ENCODE measurements at places on chromosomes 1 and 21.

- DNase-seq: peak; percentile 40
These were observed 31.4 kb downstream of the UMODL1 start for GRCh38 chr21:42102526-42102925.

DNA sequence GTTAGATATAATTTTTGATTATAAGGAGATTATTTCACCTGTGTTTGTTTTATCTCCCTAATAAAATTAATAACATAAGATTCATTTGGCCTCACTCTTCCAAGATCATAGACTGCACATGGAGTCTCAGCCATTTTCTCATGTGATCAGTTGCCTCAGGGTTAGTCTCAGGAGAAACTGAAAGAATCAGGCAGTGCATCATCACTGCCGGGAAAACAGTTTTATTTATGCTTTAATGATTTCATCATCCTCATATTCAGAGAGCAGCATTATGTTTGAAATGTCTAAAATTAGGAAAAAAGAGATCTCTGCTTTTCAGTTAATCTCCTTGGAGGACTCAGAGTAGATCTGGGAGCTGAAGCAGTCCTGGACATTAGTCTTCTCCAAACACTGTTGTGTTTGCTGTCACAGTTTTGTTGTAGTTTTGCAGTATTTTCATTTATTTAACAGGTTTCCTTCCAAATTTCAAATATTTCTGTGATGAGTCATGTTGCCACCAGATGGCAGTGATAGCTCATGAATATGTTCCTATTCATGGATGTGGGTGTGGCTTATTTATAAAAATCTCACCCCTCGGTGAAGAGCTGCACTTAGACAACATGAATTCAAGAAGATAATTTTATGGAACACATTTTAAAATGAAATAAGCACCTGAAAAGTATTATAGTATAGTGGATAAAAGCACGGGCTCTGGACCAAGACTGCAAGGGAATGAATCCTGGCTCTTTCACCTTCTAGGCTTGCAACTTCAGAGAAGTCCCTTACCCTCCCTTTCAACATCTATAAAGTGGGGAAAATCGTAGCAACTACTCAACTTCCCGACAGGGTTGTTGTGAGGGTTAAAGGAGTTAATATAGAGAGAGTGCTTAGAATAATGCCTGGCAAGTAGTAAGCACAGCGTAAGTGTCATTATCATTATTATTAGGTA lies 31.2 kb downstream of the CHD1L start:
- peak; percentile 81 for DNase-seq

DNA sequence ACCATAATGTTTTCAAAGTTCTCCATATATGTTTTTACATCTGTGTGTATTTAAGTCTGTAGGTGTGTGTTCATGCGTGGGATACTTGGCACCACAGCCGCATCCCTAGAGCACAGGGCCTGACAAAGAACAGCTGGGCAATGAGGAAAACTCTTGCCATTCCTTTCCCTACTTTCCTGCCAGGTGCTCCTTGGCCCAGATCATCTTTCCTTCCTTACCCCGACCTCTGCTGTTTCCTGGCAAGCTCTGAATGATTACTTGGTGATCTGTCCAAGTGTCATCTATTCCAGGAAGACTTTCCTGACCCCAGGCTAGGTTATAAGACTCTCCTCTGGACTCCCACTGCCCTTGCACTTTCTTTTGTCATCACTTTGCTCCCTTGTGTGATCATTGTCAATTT lies 123.6 kb downstream of the ELAVL4 start:
- no peak for DNase-seq

GRCh38 chr1:25194572-25195020 lies 37.7 kb downstream of the SYF2 start:
- DNase-seq: no peak

DNA sequence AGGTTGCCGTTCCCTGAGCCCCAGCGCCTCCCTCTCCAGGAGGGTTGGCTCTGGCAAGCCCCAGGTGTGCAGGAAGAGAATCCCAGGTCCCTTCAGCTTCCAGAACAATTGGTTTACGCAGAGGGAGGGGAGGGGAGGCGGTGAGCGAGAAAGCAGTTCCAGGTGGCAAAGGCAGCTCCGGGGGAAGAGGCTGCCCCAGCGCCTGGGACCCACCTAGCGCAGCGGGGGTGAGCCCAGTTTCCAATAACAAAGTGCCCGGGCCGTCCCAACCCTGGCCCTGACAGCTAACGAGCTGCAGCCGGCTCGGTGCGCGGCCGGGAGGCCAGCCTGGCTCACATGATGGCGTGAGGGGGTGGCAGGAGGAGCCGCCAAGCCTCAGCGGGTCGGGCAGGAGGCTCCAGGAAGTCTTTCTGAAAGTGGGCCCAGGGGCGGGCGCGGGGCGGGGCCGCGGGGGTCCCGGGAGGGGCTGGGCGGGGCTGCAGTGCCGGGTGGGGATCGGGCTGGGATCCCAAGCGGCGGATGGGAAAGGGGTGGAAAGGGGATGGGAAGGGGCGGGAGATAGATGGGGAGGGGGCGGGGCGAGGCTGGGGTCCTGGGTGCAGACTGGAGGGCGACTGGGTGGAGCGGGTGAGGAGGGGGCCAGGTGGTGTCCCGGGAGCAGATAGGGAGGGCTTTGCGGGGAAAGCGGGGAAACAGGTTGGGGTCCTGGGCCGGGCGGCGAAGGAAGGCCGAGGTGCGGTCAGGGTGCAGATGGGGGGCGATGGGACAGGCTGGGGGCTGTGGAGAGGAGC lies 22.8 kb downstream of the DHRS3 start:
- no peak for DNase-seq

GRCh38 chr1:22114083-22115012 lies 28.5 kb downstream of the WNT4 start:
- DNase-seq: no peak

DNA sequence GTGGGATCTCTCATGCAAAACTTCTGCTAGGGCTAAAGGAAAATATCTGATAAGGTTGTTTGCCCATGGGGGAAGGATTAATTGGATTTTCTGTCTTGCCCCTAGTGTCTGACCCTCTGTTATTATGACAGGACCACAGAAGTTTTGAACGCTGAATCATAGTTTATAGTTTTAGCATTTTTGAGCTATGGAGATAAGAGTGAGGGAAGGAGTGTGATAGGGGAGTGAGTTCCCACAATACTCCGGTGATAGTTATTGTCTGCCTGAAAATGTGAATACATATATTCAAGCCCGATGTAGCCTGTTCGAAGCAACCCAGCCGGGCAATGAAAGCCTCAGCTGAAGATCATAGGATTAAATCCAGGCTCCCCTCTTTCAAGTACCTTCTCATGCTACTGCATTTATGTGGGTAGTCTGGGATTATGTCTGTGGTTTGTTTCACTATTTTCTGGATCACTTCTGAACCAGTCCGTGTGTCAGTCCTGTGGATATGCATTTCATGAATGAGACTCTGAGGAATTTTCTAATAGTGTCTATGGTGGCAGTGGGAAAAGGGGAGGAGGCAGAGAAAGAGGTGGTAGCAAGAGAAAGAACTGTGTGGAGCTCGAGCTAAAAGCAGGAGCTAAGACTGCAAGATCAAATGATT lies 258.7 kb downstream of the DISC1 start:
- DNase-seq: no peak

GRCh38 chr1:119006406-119007279 lies 18.5 kb upstream of the TBX15 start:
- DNase-seq: no peak

DNA sequence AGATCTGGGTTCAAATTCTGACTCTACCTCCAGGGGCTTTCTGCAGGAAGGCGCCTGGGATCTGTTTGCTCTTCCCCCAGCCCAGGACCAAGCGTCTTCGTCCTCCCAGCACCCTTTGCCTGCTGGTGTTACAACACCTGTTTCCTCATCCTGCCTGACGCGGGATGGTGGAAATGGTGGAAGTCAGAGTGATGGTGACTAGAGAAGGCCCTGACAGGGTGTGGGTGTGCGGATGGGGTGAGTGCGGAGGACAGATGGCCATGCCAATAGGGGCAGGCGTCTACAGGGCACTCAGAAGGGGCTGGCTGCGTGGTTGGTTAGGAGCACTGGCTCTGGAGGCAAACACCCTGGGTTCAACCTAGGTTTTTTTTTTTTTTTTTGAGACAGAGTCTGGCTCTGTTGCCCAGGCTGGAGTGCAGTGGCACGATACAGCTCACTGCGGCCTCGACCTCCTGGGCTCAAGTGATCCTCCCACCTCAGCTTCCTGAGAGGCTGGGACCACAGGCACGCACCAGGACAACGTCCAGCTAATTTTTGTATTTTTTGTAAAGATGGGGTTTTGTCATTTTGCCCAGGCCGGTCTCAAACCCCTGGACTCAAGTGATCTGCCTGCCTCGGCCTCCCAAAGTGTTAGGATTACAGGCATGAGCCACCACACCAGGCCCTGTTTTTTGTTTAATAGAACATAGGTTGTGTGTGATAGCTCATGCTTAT lies 1.5 kb downstream of the THEMIS2 start:
- no peak for DNase-seq

DNA sequence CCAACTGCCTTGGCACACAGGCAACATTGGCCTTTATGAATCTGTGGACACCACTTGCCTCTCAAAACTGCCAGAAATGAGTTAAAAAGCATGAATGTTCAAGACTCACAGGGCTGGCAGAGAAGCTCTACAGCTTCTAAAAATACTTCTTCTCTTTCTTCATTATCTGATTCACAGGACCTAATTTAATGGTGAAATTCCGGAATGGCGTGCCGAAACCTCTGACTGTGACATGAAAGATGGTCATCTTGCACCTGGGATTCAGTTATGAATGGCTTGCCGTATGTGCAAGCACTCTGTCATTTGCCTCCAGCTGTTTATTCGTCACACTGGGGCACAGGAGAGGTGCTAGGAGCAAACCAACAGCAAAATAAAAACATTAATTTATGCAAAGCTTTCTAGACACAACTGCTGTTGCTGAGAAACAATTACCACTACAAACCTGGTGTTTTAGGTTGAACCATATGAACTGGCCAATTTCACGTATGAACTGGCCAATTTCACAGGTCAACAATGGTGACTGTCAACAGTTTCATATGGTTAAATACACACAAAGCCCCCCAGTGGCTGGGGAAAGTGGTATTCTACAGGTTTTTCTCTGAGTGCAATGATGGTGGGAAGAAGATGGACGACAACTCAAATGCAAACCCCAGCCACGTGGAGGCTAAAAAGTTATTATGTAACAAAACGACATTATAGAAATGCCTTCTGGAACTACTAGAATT lies 648.3 kb downstream of the KIF26B start:
- DNase-seq: no peak

DNA sequence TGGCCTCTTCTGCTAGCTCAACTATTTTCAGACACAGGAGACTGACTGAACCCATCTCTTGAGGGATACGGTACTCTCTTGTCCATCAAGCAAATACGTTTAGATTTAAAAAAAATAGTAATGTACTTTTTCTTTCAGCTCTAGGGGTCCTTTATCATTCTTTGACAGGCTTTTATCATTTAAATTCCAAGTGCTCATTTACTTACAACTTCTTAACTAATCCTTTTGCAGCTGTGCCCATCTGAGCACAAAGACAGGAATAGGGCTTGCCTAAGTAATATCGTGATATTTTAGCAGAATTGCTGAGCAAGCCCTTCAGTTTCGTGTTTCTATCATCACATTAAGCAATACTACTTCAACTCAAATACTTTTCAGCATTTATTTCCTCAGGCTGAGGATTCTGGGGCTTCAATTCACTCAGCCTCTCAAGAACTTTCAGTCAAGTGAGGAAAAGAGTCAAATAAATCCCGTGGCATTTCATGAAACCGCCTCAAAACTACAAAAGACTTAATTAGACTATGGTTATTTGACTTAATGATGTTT lies 317.6 kb downstream of the BACH1 start:
- DNase-seq: no peak

- DNase-seq: no peak
These were observed 485.4 kb downstream of the USP25 start for GRCh38 chr21:16215193-16215592.

DNA sequence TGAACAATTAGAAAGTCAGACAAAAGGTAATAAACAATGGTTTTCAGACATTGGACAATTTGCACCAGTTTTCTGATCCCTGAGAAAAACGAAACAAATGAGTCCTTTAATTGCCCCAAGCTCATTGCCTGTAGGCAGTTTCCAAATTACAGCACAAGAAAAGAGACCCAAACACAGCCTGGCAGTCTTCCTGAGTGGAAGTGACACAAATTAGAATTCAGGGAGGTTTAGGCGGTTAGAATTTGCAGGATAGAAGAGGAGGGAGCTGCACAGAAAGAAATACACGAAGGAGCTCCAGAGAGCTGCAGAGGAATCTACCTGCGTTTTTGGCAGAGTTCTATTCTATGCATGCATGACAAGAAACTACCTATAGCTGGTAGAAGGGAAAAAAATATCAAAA lies 115.7 kb downstream of the PIGK start:
- DNase-seq: no peak

DNA sequence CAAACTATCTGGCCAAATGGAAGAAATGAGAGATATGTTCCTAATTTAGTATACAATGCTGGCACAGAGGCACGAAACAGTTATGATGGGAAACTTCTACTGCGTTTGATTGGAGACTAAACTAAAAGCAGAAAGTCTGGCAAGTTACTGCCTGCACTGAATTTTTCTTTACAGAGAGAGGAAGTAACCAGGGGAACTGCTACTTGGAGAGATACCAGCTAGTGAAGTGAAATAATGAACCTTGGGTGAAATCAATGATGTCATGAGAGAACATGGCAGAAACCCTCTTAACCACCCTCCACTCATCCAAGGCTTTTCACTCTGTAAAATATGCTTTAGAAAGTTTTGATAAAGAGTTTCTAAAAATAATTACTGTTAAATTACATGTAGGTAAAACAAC lies 29.3 kb downstream of the NIBAN1 start:
- DNase-seq: no peak

GRCh38 chr21:41054018-41054578 lies 113.9 kb upstream of the BACE2 start:
- DNase-seq: peak; percentile 75

- no peak for DNase-seq
These were observed 5.4 kb downstream of the TFF3 start for GRCh38 chr21:42309753-42310213.

DNA sequence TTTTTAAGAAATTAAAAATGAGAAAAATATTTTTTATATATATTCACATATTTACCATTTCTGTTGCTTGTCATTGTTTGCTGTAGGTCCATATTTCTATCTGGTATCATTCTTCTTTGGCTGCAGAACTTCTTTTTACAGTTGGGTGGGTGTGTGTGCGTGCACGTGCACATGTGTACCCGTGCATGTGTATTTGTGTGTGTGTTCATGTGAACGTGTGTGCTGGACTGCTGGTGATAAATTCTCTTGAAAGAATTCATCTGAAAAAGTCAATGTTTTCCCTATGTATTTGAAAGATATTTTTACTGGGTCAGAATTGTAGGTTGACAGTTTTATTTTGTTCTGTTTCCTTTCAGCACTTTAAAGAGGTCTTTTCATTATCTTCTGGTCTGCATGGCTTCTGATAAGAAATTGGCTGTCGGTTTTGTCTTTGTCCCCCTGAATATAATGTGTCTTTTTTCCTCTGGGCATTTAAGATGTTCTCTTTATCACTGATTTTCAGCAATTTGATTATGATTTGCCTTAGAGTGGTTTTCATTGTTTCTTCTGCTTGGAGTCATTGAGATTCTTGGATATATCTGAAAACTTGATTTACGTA lies 34.5 kb upstream of the DPH5 start:
- no peak for DNase-seq

DNA sequence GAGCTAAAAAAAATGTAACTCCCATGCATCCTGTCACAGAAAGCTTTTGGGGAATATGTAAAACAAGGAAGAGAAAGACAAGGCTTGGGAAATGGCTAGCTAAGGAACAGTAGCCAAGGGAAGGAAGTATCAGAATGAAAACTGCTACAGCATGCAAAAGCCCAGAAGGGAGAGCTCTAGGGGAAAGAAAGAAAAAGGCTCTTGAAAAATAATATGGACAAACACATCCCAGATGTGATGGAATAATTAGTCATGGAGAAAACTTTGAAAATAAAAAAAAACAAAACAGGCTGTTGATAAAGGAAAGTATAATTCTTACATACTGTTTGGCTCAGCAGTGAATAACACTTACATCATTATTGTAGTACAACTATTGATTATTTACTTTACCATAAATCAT lies 47.9 kb upstream of the VCAM1 start:
- no peak for DNase-seq

Measured in NCI-H446 (cell line).